ENCODE measurements at places on chromosomes 11 and 22.

GRCh38 chr22:39146256-39147101 lies 6.0 kb downstream of the CBX7 start:
- DNase-seq: no peak

DNA sequence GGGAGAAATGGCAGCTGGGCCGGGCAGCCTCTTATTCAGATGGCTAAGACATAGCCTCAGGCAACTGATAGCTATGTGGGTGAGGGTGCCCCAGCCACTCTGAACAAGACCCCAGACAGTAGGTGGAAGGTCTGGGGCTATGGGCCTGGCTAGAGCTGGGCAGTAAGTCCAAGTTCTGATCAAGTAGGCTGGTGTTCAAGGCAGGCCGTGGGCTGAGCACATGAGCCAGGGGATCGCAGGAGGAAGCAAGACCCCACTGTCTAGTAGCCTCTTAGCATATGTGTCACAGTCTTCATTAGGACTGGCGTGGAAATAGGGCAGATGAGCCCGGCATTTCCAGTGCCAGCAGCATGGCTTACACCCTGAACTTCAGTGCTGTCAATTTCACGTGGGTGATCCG lies 192.1 kb downstream of the ADAMTS15 start:
- DNase-seq: no peak

GRCh38 chr11:118714816-118715215 lies 35.4 kb upstream of the TREH start:
- DNase-seq: no peak

DNA sequence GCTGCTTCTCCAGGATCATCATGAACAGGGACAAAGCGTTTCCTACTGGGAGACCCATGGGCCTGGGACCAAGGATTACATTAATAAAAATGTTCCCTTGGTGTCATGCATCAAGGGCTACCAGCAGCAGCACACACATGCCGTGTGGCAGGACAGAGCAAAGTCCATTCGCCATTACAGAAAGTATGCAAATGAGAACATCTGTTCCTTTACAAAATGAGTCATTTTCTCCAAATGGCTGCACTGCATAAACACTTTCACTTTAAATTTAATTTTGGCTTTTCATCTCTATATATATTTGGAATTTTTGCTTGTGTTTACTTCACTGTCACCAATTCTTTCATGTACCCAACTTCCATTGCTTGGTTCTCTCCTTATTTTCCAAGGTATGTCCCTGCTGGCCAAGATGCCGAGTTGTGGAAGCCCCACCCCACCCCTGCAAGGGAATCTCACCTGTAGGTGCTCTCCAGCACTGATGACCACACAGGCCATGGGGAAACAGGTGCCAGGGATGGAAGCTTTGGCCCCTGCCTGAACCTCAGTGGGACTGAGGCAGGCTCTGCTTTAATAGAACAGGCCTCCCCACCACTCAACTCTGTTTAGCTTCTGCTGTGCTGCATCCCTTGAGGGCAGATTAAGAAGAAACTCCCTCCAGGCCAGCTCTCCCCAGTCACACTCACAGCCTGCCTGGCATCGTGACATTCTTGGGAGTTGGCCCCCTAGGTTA lies 15.6 kb upstream of the GNAZ start:
- no peak for DNase-seq

GRCh38 chr11:7892059-7892699 lies 38.9 kb downstream of the OR10A6 start:
- no peak for DNase-seq

DNA sequence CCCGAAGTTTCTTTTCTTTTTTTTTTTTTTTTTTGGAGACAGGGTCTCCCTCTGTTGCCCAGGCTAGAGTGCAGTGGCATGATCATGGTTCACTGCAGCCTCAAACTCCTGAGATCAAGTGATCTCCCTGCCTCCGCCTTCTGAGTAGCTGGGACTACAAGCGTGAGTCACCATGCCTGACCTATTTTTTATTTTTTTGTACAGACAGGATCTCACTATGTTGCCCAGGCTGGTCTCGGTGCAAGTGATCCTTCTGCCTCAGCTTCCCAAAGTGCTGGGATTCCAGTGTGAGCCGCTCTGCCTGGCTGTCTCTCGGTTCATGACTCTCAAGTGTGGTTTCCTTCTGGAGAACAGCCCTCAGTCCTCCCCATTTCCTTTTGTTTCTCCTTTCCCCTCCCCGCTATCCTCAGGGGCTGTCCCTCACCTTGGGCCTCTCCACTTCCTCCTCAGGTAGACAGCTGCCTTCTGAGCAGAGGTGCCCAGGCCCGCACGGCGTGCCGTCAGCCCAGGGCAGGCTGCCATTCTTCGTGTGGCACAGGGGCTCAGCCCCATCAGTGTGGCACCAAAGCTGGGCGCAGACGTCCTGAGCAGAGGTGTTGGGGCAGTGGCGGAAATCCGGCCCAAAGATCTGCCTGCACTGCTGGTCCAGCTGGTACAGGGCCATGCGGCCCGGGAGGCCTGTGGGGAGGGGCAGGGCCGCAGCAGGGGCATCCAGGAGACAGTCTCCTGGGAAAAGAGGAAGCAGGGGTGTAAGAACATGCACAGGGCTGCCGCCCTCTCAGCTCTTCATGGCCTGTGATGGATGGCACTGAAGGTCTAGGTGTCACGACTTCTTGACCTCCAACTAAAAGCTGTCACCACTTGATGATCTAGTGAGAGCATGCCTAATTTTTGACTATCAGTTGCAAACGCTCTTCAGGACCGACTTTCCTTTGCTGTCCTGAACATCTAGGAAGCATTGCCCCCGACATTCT lies 14.0 kb downstream of the ADAMTS8 start:
- no peak for DNase-seq

DNA sequence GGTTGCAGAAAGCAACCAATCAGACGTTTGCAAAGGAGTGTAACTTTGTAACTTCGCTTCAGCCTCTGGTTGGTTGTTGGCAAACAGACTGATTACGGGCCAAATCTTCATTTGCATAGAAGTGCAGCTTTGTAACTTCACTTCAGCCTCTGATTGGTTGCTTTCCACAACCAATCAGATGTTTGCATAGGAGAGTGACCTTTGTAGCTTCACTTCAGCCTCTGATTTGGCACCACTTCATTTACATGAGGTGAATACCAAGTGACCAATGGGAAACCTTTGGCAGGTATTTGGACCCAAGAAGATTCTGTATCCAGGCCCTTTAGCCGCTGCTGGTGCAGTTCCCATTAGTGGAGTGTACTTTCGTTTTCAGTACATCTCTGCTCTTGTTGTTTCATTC lies 16.0 kb downstream of the USP47 start:
- DNase-seq: no peak

DNA sequence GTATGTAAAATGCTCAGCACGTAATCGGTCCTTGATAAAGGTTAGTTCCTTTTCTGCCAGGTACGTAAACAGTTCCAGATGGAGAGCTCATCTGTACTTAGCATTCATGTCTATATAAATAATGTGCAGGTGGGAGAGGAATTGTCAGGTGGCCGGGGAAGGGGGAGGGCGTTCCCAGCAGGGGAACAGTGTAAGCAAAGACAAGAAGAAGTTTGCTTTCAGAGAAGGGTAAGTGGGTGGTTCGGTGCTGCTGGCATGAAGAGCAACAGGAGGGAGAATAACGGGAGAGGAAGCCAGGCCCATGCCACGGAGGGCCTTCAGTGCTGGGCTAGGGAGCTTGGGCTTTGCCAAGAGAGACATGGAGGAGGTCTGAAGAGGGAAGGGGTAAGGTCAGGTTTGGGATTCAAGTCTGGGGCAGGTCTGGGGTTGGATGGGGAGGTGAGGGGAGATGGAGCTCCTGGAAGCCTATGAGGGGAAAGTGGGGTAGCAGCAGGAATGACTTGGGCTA lies 11.4 kb upstream of the WNT11 start:
- DNase-seq: no peak

GRCh38 chr11:84628871-84629620 lies 998.1 kb downstream of the DLG2 start:
- DNase-seq: no peak

- no peak for DNase-seq
Observed at GRCh38 chr11:11611381-11611780, 10.4 kb downstream of the GALNT18 start.

- no peak for DNase-seq
Observed at GRCh38 chr11:76141901-76142588, 64.3 kb downstream of the WNT11 start.

GRCh38 chr11:123740787-123741158 lies 687 bp downstream of the ZNF202 start:
- DNase-seq: no peak

- DNase-seq: no peak
Observed at GRCh38 chr11:57597916-57598830, 688 bp downstream of the SERPING1 start.

DNA sequence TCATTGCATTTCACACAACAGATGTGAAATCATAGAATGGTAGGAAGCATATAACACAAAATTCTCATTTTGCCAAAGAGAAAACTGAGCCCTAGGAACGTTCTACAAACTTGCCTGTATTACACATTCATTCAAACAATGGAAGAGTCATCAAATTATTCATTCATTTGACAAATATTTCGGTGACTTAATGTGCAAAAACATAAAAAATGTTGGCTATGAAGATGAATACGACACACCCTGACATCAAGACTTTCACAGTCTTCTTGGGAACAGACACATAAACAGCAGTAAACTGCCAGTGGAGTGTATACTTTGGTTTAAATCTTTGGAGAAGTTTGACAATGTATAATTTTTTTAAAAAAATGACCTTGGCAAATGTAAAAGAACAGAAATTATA lies 20.4 kb upstream of the C11orf87 start:
- DNase-seq: no peak

- no peak for DNase-seq
Observed at GRCh38 chr11:115194802-115195110, 309.5 kb downstream of the CADM1 start.

DNA sequence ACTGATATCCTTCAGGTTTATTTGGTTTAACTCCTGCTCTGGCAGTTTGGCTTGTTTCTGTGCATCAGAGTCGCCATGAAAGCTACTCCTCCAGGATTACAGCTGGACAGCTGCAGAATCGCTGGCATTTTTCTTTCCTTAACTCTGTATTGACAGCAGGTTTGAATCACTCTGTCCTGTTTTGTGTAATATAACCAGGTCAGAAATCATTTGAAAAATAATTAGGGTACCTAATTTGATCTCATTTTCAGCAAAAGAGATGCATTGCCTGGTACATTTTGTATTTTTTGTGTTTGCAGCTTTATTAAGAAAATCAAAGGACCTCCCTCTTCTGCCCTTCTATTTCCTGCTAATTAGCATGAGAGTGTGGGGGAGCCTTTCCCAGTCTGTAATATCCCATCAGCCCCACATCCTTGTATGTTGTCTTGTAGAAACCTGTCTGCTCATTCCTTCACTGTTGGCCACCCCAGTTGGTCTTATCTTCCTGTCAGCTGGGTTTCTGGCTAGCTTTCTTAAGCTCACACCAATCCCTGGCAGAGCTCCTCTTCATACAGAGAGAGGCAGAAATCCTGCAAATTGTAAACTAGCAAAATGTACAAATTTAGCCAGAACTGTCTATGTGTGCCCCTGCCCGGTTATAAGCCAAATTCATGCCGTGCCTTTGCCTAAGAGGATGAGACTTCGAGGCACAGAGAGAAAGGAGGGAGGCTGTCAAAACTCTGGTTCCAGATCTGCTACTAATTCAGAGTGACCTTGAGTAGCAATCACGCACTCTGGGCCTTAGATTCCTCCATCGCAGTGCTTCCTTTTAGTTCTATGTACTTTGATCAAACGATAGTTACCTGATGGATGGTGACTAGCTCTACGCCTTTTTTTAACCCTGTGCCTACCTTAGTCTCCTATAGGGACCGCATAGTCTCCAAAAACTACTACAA lies 200.6 kb downstream of the NAV2 start:
- no peak for DNase-seq

GRCh38 chr11:118398791-118399559 lies 2.4 kb upstream of the ATP5MG start:
- peak; percentile 58 for DNase-seq

DNA sequence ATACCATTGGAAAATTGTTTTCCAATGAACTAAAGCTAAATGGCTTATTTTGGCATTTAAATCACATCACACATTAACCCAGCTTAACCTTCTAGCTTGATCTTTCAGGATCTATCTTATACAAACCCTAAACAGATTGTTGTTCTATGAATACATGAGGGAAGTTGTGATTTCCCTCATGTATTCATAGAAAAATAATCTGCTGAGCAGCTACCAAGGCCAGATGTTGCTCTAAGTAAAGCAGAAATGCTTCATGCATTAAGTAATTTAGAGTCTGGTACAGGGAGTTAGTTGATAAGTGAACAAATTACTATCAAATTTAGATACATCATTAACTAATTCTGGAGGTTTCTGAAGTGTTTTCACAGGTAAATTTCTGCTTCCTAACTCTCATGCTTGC lies 204.6 kb upstream of the ANO3 start:
- no peak for DNase-seq

DNA sequence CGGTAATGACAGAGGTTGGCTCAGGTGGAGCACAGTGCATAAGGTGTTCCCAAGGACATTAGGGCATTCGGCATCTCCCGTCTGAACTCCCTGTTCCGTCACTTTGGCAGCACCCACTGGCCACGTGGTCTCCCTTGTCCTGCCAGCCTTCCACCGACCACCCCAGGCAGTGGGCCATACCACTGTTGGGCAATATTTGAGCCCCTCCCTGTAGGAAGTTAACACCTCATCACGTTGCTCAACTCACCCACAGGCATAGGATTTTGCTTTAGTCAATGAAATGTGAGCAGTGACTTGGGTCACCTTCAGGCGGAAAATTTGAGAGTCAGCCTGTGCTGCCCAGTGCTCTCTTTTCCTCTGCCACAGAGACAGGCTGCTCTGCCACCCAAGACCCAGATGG lies 44.0 kb downstream of the SERPINH1 start:
- no peak for DNase-seq

GRCh38 chr11:69674267-69674885 lies 777 bp downstream of the LTO1 start:
- no peak for DNase-seq

DNA sequence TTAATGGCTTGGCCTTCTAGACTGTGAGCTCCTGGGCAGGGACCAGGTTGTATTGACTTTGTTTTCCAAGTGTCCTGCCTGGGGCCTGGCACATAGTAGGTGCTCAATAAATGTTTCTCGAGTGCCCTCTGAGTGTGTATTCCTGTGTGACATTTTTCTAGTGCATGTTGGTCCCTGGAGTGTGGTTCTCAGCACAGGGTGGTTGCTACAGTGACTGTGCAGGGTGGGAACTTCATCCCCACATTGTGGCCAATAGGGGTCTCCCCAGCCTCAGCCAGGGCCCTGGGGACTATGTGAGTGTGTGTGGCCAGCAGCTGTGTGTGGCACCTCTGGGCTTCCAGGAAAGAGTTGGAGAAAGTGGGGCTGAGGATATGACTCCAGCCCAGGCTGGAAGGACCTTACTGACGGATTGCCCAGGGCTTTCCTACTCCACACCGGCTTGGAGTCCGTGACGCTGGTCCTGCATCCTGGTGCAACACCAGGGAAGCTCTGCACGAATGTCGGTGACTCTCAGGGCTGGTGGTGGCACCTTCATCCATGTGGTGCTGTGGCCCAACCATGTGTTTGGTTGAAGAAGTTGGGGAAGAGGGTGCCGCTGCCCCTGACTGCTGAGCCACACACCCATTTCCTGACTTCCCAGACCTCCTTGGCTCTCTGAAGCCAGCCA lies 9.0 kb upstream of the MARK2 start:
- no peak for DNase-seq

- no peak for DNase-seq
Observed at GRCh38 chr11:14746857-14747395, 103.3 kb downstream of the PDE3B start.

- no peak for DNase-seq
Observed at GRCh38 chr11:69963533-69964246, 114.4 kb upstream of the ANO1 start.

GRCh38 chr11:8259306-8259959 lies 4.2 kb downstream of the LMO1 start:
- no peak for DNase-seq
